ENCODE measurements at places on chromosomes 16 and 17. TPM values are rescaled to one million over a fixed set of nuclear protein-coding genes. Genes with fewer than 3 reads are reported as not detected.

Gene ZNF174
- 13.4 TPM for total RNA-seq

Gene FOXN1
- total RNA-seq, result not detected

Gene SLC46A1
- 17.3 TPM for total RNA-seq

Gene SPIRE2
- 19.6 TPM for total RNA-seq

- DNase-seq, result no peak
Measured at GRCh38 chr17:44759916-44760243, 1.1 kb downstream of the ADAM11 start.

GRCh38 chr16:51151961-51152663 lies 1.0 kb upstream of the SALL1 start:
- DNase-seq, result peak; percentile 1

DNA sequence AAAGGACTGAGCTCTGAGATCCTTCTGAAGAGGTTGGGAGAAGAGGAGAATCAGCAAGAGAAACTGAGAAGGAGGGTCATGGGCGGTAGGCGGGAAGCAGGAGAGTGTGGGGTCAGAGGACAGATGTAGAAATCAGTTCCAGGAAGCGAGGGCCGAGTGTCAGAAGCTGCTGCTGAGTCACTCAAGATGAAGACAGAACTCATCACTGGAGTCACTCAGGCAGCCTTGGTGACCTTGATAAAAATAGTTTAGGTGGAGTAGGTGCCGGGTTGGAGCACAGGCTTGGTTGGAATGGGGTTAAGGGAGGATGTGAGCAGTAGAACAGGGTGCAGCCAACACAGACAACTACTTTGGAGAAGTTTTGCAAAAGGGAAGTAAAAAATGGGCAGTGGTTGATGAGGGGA lies 6.1 kb upstream of the ITGAM start:
- DNase-seq, result no peak

- DNase-seq, result peak; percentile 34
Measured at GRCh38 chr17:40561871-40562611, 3.2 kb downstream of the CCR7 start.

DNA sequence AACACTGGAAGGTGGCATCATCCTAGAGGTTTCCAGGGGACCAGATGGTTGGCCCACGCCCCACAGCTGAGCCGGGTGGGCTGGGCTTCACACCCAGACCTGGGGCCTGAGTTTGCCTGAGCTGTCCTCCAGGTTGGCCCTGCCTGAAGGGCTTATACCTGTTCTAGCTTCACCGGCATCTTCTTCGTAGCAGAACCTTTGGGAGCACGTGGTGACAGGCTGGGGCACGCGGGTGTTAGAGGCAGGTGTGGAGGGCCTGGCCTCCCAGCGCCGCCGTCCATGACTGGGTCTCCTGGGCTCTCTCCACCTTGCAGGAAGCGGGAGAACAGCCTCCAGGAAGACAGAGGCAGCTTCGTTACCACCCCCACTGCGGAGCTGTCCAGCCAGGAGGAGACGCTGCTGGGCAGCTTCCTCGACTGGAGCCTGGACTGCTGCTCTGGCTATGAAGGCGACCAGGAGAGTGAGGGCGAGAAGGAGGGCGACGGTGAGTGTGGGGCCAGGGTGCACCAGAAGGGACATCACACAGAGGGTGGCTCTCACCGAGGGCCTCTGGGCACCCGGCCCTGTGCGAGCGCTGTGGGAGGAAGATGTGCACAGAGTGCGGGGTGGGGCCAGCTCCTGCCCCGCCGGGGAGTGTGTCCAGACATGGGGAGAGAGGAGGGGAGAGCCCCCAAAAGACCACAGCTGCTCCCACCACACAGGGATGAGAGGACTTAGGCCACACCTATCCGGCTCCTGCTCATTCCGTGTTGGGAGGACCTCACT lies 4.6 kb upstream of the TEDC2 start:
- DNase-seq, result no peak

DNA sequence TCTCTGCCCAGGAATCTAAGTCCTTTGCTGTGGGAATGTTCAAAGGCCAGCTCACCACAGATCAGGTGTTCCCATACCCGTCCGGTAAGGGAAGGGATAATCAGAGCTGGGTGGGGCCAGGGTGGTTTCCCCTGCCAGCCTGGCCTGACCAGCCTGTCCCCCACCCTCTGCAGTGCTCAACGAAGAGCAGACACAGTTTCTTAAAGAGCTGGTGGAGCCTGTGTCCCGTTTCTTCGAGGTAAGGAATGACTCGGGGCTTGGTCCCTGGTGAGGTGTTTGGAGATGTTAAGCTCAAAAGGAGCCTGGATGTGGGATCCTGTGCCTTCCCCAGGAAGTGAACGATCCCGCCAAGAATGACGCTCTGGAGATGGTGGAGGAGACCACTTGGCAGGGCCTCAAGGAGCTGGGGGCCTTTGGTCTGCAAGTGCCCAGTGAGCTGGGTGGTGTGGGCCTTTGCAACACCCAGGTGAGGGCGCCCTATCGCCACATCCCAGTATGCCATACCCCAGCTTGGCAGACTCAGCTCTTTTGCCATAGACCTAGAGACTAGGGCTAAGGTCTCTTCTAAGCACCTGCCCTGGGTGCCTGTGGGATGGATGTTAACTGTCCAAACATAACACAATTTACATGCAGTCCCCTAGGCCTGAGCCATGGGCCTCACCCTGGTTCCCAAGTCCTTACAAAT lies 997 bp downstream of the ACADVL start:
- peak; percentile 87 for DNase-seq
